ENCODE measurements at places on chromosomes 7 and 10.

DNA sequence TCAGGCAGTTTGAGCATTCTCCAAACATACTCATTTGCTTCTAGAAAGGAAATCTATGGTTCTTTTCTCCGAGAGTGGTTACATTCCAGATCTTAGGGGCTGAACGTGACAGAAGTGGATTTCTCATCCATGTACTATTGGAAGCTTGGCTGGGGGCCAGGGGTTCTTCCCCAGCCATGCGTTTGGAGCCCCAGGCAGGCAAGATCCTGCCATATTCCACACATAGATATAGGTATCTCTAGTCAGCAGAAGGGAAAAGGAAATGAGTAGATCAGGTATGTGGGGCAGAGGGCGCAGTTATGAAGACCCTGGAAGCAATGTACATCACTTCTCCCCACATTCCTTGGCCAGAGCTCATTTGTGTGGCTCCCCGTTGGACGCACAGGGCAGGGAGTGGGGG lies 299.8 kb downstream of the CCDC3 start:
- DNase-seq: no peak

- no peak for DNase-seq
Observed at GRCh38 chr7:83015916-83016315, 146.8 kb downstream of the PCLO start.

DNA sequence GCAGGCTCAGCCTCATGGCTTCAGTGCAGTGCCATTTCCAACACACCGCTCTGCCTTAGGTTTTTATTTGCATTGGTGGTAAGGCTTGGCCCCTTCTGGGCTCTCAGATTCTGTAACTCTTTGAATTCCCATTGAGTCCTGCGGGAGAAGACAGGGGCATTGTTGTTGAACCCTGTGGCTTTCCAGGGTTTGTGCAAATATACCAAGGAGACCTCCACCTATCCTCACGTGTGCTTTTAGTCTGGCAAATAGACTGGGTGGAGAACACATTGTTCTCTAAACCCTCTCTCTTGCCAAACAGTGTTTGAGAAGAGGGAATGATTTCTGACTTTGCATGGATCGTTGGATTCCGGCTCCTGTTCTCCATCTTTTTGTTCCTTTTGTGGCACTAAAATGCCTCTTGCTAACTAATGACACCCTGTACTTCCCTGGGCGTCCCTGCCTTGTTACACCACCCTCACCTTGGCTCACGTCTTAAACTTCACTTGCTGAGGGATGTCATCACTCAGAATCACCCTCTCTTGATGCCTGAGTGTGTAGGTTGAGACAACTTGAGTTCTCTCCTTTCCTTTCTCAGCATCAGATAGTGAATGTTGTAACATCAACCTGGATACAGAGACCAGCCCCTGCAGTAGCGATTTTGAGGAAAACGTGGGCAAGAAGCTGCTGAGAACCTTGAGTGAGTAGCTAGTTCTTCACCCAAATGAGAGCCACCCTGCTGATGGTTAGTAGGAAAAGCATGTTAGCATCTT lies 40.5 kb downstream of the GOT1 start:
- no peak for DNase-seq

GRCh38 chr7:38169847-38170246 lies 8.2 kb upstream of the STARD3NL start:
- no peak for DNase-seq

DNA sequence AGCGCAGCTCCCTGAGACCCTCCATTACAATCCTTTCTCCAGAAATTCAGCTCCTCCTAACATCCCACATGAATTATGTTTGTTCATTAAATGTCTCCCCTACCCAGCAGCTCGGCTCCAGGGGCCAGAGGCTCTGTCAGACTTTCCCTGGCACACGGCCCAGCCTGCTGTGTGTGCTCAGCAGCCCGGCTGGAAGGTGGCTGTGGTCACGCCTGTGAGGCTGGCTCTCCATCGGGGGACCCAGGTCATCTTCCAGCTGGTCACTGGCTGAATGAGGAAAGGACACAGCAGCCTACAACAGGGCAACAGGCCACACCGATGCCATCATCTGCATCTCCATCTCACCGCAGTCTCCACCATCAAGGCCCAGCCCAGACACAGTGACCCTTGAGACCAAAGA lies 219.8 kb downstream of the MAD1L1 start:
- peak; percentile 6 for DNase-seq

- no peak for DNase-seq
Observed at GRCh38 chr10:7722927-7723529, 19.9 kb downstream of the ITIH2 start.

DNA sequence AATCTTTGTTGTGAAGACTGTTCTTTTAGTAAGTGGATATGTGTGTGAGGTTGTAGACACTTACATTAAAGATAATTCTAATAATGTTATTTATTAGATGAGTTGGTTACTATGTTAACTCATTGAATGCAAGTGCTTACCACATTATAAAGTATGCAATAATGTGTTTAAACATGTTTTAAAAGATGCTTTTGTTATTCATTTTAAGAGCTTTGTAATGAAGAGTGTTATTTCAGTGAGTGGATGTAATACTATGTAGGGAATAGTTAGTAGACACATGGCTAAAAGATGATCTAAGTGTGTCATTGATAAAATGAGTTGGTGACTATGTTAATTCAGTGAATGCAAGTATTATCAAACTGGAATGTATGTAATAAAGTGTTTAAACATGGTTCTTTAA lies 70.0 kb upstream of the VOPP1 start:
- no peak for DNase-seq

GRCh38 chr10:29725133-29725720 lies 90.5 kb upstream of the SVIL start:
- no peak for DNase-seq

GRCh38 chr10:22435650-22436049 lies 90.4 kb downstream of the SPAG6 start:
- DNase-seq: no peak

DNA sequence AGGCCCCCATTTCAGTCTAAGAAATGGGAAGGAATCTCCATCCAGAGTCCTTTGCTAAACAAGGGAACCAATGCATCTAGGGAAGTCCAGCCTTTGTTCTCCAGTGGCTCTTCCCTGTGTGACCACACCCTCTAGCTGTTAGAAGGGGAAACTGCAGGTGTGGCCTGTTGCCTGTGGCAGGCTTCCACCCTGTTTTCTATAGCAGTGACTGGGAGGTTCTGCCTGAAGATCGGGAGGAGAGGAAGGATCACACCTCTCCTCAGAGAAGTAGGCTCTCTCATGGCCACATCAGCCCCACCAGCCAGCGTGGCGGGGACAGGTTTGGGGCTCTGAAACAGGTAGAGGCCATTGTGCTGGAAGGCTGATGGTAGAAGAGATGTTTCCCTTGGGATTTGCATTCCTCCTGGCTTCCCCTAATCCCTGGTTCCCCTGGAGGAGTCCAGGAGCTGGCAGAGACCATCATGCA lies 47.7 kb upstream of the TRIM8 start:
- no peak for DNase-seq

DNA sequence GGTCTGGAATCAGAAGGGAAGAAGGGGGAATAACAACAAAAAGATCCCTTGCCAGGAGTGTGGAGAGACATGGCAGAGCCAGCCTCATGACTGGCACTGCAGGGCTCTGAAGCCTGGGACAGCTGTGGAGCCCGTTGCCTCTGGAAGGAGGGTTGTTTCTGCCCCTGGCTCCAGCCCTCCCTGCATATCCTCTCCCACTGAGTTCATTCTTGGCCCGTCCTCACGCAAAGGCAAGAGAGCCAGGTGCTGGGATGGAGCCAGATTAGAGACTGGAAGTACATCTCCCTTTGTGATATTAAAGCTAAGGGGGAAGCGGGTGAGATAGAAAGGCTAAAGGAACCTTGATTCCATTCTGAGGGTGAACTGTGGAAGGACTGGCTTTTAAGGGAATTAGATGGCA lies 141.5 kb upstream of the NPVF start:
- DNase-seq: no peak

DNA sequence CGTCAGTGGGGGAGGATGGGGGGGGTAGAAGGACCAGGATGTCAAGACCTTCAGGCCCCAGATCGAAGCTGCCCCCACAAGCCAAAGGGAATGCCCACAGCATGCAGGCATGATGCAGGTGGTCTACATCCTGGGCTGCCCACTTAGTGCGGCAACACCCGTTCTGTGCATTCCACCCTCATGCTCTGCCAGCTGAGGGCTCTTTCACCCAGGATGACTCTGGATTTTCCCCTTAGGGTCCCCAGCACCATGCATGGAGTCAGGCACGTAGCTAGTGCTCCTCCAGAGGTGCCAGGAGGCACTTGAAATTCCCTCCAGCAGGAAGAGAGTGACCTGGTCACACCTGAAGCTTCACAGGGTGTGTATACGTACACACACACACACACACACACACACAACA lies 66.2 kb downstream of the SH3PXD2A start:
- DNase-seq: no peak

DNA sequence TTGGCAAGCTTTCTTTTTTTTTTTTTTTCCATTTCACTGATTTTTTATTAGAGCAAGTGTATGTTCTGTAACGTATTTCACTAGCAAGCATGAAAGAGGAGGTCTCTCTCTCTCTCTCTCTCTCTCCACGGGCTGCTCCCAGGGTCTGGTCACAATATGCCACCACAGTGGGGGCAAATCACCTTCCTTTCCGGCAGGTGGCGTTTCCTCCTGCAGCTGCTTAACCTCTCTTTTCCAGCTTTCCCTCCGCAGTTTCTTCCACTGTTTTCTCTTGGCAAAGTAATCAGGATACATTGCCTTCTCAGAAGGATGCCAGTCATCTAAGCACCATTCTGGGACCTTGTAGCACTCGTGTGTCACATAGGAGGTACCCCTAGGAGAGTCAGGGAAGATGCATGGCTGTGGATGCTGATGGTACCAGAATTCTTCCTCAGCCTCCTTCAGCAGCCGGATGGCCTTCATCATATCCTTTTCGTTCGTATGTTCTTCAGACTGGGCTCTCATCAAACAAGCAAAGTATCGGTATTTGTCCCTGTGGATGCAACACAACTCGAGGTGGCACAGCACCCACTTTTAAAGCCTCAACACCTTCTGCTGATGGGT lies 197.3 kb upstream of the PODXL start:
- no peak for DNase-seq

DNA sequence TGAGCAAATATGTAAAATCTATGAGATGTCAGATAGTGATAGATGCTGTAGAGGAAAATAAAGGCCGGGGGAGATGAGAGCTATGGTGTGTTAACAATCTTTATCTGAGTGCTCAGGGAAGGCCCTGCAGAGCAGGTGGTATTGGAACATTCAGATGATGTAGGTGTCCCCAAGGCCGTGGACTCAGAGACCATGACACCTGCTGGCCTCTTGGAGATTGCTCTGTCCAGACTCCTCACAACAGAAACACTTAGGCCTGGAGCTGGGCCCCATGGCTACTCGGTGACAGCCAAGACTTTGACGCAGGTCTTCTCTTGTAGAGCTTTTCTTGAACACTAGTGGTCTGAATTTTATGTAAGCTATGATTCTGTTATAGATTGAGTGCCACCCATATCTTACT lies 13.3 kb downstream of the AKR1E2 start:
- DNase-seq: no peak

GRCh38 chr10:130160775-130161174 lies 24.6 kb downstream of the GLRX3 start:
- no peak for DNase-seq

GRCh38 chr7:51062222-51062987 lies 254.2 kb downstream of the COBL start:
- no peak for DNase-seq

GRCh38 chr7:8702807-8703206 lies 269.4 kb downstream of the NXPH1 start:
- no peak for DNase-seq

- no peak for DNase-seq
Observed at GRCh38 chr10:63128443-63128842, 4.7 kb upstream of the NRBF2 start.

GRCh38 chr7:68147614-68148238 lies 1151.1 kb downstream of the TYW1 start:
- no peak for DNase-seq

DNA sequence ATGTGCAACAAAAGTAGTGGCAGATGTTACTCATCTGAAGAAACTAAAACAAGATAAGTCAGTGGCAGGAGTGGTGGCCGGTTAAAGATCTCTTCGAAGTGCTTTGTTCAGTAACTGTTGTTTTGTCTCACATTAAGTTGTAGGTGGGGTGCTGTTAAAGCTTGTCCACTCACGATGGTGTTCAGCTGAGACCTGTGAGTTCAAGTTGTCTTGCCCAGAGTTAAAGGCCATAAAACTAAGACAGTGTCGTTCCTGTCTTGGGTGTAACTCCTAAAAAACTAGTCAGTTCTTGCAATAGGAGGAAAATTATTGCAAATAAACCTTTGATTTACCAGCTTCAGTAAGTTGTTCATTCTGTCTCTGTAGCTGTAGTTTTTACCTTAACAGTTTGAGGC lies 857 bp upstream of the FOXP2 start:
- DNase-seq: no peak

- peak; percentile 68 for DNase-seq
Observed at GRCh38 chr10:12042409-12042796, 206 bp downstream of the UPF2 start.

- DNase-seq: no peak
Observed at GRCh38 chr7:159088016-159088865, 56.4 kb downstream of the VIPR2 start.

DNA sequence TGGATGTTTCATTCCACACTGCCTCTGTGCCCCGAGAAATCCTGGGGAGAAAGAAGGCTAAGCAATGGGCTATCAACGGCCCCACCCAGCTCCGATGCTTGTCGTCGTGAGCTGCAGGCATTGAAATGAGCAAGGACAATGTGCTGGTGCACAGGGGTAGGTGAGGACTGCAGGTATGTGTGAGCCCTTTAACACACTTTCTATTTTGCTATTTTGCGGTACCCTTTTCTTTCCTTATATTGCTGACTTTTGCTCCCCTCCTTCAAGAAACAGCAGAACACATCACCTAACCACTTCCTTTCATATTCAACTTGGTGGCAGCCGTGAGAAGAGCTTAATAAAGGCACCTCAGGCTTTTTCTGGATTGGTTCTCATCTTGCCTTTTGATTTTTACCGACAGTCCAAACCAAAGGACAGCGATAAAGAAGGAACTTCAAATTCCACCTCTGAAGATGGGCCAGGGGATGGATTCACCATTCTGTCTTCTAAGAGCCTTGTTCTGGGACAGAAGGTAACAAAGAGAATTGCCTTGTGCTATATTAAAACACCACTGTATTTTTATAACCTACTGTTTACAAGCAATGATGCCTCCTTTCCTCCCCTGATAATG lies 39.2 kb downstream of the AIFM2 start:
- DNase-seq: no peak

DNA sequence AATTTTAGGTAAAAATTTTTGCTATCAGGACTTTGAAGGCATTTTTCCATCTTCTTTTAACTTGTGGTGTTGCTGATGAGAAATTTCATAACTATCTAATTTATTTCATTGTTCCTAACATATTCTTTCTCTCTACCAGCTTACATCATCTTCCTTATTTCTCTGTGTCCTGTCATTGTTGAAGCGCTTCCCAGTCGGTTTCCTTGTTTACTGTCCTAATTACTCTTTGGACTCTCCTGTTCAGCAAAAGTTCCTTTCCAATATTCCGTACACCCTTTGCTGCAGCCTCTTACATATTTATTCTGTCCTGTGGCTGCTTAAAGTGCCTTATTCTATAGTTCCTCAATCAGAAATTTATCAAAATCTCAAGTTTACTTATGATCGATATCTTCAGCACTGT lies 609.0 kb upstream of the FZD8 start:
- DNase-seq: no peak
